ENCODE measurements at places on chromosomes 5 and 9.

DNA sequence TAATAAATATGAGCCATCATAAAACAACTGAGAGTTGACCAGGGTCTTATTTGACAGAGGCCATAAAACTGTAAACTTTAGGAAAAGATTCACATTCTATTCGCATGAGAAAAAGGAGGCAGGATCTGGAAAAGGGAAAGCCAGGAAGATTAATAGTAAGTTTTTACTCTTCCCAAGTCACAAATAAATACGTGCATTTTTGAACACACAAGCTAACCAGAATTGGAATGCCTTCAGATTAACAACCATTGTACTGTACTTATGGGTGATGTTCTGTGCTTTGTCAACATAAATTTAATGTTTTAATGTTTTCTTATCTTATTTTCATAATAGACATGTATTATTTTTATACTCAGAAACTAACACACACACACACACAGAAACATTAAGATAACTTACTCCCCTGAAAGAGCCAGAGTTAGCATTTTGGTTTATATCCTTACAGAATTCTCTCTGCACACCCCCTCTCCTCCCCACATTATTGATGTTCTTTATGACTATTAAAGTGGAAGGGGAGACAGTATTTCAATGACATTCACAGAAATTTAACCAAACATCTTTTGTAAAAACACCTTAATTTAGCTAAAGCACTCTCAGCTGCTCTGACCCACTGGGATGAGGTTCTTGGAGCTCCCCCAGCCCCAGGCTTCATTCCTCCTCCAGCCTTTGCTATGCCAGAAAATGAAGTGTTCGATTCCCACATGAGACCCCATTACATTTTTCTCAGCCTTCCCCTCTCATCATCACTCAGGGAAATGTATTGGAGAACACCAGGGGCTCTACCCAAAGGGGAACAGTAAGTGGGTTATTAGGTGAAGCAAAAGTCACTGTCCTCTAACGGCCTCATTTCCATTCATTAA, 155.5 kb downstream of the ESM1 start:
- no peak for DNase-seq

DNA sequence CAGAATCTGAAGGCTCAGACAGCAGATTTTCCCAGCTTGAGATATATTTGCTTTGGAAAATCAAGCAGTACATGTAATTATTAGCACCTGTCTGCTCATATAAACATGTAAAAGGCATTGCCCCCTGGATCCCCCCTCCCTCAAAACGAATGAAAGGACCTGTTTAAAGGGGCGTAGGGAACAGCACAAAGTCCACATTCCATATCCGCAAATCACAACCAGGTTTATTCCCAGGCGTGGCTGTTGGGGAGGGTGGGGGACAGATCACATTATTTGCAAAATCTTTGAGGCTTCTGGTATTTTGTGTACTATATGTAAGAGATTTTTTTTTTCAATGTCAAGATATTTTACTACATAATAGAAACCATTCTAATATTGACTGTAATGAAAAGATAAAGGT, 8.7 kb upstream of the MRPS2 start:
- no peak for DNase-seq

- DNase-seq, result no peak
Measured at GRCh38 chr9:36895744-36896260, 138.3 kb downstream of the PAX5 start.

GRCh38 chr9:112046181-112046580, 128.9 kb downstream of the SUSD1 start:
- no peak for DNase-seq

DNA sequence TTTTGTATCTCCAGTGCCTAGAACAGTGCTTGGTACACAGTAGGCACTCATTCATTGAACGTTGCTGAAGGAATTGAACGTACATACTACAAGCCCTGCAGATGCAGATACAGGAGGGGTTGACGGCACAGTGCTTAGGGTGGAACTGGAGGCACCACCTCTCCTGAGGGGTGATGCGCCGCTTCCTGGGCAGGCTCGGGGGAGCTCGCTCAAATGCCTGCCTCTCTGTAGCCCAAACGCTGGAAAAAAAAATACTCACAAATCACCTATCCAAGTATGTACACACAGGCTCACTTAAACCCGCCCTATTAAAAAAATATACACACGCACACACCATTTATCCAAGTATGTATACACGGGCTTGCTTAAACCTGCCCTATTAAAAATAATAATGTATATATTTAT, 536 bp upstream of the COMMD10 start:
- peak; percentile 66 for DNase-seq

- DNase-seq, result no peak
Measured at GRCh38 chr5:39475881-39476842, 51.4 kb upstream of the DAB2 start.

GRCh38 chr5:134118212-134118835, 3.8 kb downstream of the TCF7 start:
- no peak for DNase-seq

DNA sequence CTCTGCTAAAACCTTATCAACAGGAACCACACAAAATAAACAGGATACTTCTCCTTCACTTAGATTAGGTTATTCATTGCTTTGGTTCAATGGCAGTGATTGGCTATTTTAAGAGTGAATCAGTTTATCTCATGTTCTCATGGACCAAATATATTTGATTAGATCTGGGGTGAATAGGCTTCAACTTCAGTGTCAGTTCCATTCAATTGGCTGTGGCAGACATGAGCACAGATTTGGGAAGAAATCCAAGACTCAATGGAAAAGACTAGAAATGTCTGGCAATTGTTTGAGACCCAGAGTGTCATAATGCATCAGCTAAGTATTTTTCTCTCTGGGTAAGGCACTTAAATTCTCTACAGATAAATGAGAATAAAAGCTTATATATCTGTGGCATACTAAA, 37.1 kb downstream of the CDH18 start:
- no peak for DNase-seq
